Activated naive CD8-positive, alpha-beta T cell treated with anti-CD3 and anti-CD28 coated beads, Interleukin-2, amount 10 ng/mL, durations not matched to agents 7 days and 5 days (primary cell): ENCODE measurements at places on chromosomes 1 and 21.
A peak's percentile ranks its signal among the peaks of the same experiment; 100 is the strongest.

DNA sequence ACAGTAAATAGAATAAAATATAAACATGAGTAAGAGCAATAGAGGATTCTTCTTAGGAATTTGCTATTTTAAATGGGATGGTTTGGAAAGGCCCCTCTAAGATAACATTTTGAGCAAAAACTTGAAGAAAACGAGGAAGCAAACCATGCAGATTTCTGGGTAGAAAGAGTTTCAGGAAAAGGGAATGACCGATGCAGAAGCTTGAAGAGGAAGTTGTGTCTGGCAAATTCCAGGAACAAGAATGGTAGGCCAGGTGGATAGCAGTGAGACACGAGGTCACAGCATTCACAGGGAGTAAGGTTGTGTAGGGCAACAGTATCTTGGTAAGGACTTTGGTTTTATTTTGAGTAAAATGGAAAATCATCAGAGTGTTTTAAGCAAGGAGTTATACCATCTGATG, 108.9 kb downstream of the PEX14 start:
- no peak overlapping the region for H3K27ac ChIP-seq
- peaks cover 7% of the 10 kb centered on the region for H3K4me1 ChIP-seq
- peaks cover 7% of the 10 kb centered on the region for H3K36me3 ChIP-seq
- H3K27me3 ChIP-seq = no peaks in the 10 kb centered on the region
- no peak for DNase-seq
- no peak overlapping the region for H3K4me3 ChIP-seq

GRCh38 chr1:224641030-224641429, 24.9 kb downstream of the CNIH3 start:
- no peak overlapping the region for H3K27ac ChIP-seq
- DNase-seq = no peak
- no peaks in the 10 kb centered on the region for H3K36me3 ChIP-seq
- no peak overlapping the region for H3K4me3 ChIP-seq
- peaks cover 8% of the 10 kb centered on the region for H3K4me1 ChIP-seq
- H3K27me3 ChIP-seq = peaks cover 6% of the 10 kb centered on the region

DNA sequence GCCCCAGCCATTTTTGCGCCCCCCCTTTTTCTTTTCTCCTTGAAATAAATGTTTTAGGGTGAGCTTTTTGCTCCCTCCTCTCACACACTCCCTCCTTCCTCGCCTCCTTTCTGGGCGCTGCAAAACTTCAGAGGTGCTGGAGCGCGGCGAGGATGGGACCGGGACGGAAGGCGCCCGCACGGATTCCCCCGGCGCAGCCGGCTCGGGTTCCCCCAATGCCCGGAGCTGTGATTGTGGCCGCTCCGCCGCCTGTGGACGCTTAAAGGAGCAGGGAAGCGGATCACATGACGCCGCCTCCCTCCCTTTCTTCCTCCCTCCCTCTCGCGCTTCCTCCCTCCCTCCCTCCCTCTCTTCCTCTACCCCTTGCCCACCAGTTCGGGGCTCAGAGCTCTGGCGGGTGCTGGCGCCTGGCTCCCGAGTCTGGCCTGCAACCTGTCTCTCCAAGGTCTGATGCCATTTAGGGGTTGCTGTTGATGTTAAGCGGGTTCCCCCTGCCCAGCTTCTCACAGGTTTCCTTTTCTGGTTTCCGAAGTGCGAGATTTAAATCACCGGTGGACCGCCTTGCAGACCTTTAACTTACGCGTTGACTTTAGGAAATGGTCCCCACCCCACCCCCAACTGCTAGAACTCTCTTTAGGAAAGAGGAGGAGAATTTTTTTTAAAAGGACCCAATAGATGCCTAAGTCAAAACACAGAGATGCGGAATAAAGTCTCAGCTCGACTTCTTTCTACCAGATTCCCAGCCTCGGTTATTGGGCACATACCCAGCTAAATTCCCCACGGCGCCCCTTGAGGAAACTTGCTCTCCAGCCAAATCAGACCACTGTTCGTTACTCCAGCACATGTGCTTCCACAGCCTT, at the start of gene WLS:
TSS of gene WLS (minus strand) at position 235 of the 860 bp plus-strand sequence. CDS start at position 11, 224 bp downstream.
- H3K4me1 ChIP-seq = peaks cover 6% of the 10 kb centered on the region
- peak within 1 kb of the TSS; percentile 61 for H3K4me3 ChIP-seq
- H3K27me3 ChIP-seq = peaks cover 50% of the 10 kb centered on the region
- H3K27ac ChIP-seq = no peak within 1 kb of the TSS

DNA sequence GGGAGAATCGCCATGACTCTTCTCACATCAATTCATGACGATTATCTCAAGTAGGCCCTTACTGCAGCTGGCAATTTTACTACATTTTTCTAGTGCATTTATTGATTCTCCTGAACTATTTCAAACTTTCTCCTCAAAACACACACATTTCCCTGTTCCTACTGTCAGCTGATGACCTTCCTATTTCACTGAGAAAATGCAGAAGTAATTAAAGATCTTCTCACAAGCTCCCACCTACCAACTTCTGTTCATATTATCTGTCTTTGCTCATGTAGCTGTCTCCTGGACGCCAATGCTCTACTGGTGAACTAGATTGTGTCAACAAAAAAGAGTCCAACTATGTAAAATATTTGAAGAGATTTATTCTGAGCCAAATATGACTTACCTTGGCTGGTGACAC, 36.4 kb upstream of the FASLG start:
- H3K27me3 ChIP-seq = no peaks in the 10 kb centered on the region
- H3K4me1 ChIP-seq = peaks cover 5% of the 10 kb centered on the region
- no peak for DNase-seq
- peaks cover 31% of the 10 kb centered on the region for H3K36me3 ChIP-seq
- no peak overlapping the region for H3K4me3 ChIP-seq

DNA sequence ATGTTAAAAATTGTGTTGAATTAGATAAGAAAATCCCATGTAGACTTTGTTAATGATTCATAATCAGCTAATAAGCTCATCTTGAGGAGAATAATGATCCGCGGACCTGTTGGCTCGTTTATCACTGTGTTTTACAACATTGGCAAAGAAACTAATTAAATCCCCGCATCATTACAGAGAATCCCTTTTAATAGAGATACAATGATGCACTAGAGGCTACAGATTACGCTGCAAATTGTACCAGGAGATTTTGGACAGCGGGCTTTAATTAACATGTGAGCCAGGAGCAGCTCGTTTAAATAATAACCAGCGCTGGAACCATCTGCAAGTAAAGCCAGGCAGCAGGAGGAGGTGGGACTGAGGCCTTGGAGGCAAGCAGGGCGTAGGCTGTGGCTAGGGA, 280.3 kb upstream of the POU3F1 start:
- H3K36me3 ChIP-seq = no peaks in the 10 kb centered on the region
- no peaks in the 10 kb centered on the region for H3K4me1 ChIP-seq
- no peak overlapping the region for H3K27ac ChIP-seq
- no peak for DNase-seq
- peaks cover 15% of the 10 kb centered on the region for H3K27me3 ChIP-seq

- H3K27ac ChIP-seq = no peak overlapping the region
- H3K4me3 ChIP-seq = no peak overlapping the region
- no peaks in the 10 kb centered on the region for H3K36me3 ChIP-seq
Measured at GRCh38 chr1:213723187-213723586, 264.6 kb upstream of the PROX1 start.

DNA sequence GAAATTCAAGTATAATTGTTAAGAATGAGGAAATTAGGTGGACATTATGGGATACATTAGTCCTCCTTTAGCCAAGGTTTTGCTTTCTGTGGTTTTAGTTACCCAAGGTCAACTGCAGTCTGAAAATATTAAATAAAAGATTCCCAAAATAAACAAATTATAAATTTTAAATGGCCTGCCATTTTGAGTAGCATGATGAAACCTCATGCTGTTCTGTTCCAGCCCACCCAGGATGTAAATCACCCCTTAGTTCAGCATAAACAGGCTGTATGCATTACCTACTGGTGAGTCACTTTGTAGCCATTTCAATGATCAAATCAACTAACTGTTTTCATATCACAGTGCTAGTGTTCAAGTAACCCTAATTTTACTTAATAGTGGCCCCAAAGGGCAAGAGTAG, 132.5 kb upstream of the LYPLAL1 start:
- no peaks in the 10 kb centered on the region for H3K4me1 ChIP-seq
- H3K27me3 ChIP-seq = no peaks in the 10 kb centered on the region
- no peak overlapping the region for H3K27ac ChIP-seq

DNA sequence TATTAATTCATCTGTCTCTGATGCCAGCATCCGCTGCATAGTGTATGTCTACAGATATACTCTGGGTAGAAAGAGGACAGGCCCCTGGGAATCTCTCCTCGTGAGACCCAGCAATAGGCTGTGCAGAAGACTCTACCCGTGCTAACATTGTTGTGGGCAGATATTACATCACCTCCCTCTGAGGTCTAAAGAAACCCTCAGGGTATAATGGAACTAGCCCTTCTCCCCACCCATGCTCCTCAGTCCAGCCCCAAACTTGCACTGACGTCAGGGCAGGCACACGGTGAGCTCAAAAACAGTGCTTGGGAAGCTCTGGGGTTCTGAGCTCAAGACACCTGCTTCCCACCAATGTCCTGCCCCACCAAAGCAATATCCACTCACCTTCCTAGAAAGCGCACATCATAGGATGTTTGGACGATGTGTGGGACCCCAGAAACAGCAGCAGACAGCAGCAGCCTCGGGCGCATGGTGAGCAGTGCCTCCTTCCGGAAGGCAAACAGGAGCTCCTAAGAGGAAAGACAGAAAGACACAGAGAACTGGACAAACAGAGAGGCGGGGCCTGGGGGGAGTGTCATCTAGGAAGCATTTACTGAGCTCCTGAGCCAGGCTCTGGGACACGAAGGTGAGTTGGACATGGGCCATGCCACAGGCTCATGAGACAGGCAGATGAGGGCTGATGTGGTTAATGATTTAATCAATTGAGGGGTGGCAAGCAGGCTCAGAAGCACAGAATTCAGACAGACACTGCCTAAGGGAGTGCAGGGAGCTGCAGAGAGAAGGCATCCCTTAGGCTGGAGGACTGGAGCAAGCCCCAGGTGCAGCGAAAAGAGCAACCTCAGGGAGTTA, 4.8 kb downstream of the OVGP1 start:
- DNase-seq = no peak
- H3K4me1 ChIP-seq = peaks cover 5% of the 10 kb centered on the region
- H3K36me3 ChIP-seq = peaks cover 2% of the 10 kb centered on the region
- H3K27me3 ChIP-seq = peaks cover 16% of the 10 kb centered on the region
- H3K27ac ChIP-seq = no peak overlapping the region
- no peak overlapping the region for H3K4me3 ChIP-seq

GRCh38 chr1:202126426-202126825, 3.7 kb downstream of the GPR37L1 start:
- H3K27me3 ChIP-seq = peaks cover 17% of the 10 kb centered on the region
- peaks cover under 1% of the 10 kb centered on the region for H3K4me1 ChIP-seq
- H3K36me3 ChIP-seq = no peaks in the 10 kb centered on the region
- no peak overlapping the region for H3K4me3 ChIP-seq
- H3K27ac ChIP-seq = no peak overlapping the region

DNA sequence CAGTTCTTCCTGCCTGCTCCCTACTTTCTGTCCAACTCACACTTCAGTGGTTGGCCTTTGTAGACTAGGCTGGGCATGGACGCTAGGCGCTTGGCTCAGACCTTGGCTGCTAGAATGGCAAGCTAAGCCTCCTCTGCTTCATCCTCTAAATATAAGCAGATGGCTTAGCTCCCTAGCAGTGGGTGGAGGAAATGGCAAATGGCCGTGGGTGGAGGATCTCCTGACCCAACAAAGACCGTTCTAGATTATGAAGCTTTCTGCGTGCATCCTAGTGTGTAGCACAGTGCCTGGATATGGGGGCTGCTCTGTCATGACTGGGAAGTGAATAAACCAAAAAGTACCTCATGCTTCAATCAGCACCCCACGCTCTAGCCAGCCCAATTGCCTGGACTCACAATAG, 10.4 kb upstream of the ETV3L start:
- H3K27me3 ChIP-seq = peaks cover 60% of the 10 kb centered on the region
- H3K27ac ChIP-seq = no peak overlapping the region
- no peak for DNase-seq
- no peak overlapping the region for H3K4me3 ChIP-seq
- peaks cover 7% of the 10 kb centered on the region for H3K4me1 ChIP-seq

DNA sequence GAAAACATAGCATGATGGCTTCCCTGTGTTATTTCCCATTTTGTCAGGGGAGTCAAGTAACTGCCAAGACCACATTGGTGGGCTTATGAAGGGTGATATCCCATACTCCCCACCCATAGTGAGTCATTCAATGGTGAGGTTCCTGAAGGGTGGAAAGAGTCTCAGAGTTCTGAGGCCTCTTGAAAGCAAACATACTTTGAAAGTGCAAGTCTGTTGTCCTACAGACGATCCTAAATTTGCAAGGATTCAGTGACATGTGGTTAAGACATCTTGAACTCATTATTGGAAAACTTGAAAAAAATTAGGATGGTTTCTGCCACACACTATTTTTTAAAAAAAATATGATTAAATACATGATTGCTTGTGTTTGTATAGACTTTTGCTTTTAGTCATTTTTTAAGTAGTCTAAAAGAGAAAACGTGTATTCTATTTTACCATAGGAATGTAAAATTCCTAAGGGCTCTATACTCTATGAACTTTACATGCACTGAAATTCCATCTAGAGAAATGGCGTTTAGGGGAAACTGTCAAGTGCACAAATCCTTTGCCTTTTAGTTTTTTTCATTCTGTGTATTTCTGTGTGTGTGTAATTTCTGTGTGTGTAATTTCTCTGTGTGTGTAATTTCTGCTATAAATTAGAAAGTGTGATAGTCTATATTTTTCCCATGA, 225.5 kb upstream of the ADAMTS5 start:
- no peak overlapping the region for H3K4me3 ChIP-seq
- no peaks in the 10 kb centered on the region for H3K4me1 ChIP-seq
- no peak overlapping the region for H3K27ac ChIP-seq
- H3K27me3 ChIP-seq = no peaks in the 10 kb centered on the region
